ENCODE measurements at places on chromosomes 11 and 22.

GRCh38 chr11:20669820-20670684, 666 bp downstream of the NELL1 start:
- DNase-seq = no peak

- no peak for DNase-seq
Measured at GRCh38 chr11:26841818-26842473, 120.1 kb upstream of the SLC5A12 start.

DNA sequence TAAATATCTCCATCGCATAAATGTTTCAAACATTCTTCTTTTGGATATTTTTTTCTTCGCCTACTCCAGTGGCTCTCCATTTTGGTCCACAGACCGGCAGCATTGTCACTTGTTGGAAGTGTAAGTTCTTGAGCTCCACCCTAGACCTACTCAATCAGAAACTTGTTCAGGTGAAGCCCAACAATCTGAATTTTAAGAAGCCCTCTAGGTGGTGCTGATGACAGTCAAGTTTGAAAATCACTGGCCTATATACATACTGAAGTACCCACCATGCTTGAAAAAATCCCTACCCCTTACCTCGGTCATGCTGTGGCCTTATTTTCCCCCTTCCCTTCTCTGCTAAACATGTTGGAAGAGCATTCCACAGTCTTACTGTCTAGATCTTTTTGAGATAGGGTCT, 10.2 kb upstream of the ACAT1 start:
- DNase-seq = no peak

DNA sequence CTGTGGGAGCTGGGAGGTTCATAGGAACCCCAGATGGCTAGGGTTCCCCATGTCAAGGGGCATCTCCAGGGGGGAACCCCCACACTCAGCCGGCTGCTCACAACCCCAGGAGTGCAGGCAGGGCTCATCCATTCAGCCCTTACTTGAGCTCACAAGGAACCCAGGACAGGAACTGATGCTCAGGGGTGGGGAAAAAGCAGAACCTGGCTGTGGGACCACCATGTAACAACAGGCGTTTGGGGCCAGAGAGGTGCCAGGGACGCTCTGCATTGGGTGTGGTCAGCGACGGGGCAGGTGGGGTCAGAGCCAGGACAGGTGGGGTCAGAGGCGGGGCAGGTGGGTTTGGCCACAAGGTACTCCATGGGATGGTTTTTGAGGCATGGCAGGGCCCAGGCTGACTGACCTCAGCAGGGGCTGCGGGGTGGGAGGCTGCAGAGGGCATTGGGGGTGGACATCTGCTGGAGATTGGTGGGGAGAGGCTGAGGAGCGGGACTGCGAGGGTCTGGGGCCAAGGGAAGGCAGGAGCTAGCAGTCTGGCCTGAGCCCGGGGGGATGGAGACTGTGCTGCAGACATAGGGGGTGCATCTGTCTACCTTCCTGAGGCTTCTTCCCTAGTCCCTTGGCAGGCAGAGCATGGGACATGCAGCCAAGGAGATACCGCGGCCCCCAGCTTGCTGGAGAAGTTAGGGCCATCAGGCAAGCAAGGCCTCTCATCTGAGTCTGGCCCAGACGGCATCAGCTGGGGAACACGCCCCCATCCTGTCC, 34.0 kb upstream of the CARS1 start:
- no peak for DNase-seq

GRCh38 chr22:19180740-19181410, 2.3 kb upstream of the SLC25A1 start:
- DNase-seq = no peak

DNA sequence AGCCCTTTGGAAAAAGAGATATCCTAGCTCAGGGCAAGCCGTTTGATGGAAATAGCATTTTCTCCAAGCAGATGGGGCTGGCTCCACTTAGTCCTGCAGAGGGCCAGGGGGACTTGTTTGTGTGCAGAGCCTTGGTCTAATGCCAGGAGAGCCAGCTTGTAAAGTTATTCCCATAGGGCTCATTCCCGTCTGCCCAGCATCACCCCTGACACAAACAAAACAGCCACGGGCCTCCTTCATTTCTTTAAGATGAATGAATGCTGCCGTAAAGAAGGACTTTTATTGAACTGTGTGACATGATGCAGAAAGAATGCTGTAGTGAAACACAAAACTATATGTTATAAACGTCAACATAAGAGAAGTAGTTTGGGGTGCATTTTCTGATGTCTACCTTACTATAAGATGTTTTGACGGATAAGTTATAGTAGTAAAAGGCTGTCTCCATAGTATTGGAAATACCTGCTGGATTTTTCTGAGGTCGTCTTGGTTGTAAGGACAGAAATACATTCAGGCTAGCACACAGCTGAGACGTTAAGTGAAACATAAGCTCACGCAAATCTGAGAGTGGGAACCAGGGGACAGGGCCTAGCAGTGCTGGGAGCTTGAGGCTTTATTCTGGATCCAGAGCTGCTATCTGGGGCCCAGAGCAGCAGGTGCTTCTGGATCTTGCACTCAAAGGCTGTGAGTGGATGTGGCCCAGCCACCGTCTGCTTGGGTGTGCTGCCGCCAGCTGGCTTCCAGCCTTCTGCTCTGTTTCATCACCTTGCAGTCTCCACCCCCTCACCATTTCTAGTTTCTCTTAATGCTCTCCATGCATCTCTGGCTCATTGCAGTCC, 53.3 kb downstream of the NCAM1 start:
- no peak for DNase-seq

DNA sequence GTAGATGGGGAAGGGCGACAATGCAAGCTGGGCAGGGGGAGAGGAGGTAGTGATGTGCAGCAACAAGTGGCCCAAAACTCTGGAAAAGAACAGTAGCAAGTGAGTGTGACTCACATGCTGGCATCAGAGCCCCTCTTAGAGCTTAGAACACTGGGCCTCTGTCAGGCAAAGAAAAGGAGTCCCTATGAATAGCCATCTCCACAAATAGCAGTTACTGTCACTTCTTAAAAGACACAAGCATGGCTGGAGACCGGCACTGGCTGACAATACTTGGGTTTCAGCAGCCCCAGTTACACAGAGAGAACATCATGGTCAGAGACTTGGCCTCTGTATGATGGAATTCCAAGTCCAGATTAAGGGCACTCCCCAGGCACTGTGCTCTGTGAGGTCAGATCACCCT, 58.2 kb downstream of the PRCP start:
- peak; percentile 16 for DNase-seq

GRCh38 chr11:35163209-35163608, 24.2 kb downstream of the CD44 start:
- no peak for DNase-seq

DNA sequence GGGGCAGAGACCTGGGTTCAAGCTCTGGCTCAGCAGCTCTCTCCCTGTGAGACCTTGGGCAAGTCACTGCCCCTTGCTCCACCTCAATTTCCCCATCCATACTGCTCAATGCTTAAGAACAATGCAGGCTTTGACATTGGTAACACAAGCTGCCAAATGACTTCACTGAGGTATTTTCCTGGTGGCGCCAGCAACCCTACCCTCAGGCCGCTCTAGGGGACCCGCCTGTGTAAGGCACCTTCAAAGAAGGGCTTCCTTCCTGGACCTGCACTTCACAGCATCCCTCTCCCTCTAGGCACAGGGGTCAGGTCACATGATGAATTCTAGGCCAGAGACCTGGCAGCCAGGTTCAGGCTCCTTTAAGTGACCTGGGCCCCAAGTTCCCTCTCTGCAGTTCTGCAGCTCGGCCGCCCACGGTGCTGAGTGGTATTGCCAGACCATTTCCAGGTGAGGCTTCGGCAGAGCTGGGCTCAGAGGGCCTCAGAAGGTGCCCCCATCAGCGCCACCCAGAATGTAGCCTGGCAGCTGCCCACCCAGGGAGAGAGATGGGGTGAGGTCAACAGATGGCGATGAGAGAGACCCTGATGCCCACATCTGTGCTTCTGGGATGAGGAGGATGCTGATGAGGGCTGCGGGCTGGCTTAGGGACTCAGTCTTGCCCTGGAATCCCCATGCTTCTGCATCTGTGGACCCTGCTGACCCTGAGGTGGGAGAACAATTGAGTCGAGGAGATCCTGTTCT, 4.5 kb downstream of the WNT11 start:
- DNase-seq = no peak

- no peak for DNase-seq
Measured at GRCh38 chr11:79430280-79430679, 10.6 kb downstream of the TENM4 start.

DNA sequence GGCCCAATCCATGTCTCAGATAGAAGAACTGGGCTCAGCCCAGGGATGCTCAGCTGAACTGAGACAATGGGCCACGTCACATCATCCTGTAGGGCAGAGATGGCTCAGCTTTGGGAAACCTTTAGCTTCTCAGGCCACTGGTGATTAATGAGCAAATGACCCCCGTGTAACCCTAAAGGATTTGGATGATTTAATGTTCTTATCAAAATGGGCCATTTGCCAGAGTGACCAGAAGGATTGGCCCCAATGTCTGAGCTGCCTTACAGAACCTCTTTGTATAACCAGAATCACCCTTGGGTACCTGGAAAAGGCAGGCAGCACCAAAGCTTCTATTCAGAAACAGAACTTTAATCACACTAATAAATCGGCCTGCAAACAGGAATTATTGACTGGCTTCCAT, 73.7 kb downstream of the ABTB2 start:
- no peak for DNase-seq

- no peak for DNase-seq
Measured at GRCh38 chr11:65539744-65540289, 14.9 kb downstream of the SCYL1 start.

DNA sequence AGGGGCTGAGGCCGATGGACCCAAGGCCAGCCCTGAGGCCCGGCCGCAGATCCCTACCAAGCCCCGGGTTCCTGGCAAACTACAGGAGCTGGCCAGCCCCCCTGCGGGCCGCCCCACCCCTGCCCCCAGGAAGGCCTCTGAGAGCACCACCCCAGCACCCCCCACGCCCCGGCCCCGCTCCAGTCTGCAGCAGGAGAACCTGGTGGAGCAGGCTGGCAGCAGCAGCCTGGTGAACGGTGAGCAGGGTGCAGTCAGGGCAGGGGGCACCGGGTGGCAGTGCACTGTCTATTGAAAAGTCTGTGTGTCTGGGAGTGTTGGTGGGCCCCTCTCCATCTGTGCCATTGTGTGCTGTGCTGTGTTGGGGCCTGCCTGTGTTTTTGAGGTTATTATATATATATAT, 16.1 kb downstream of the MICALL1 start:
- DNase-seq = no peak

- no peak for DNase-seq
Measured at GRCh38 chr11:19829109-19829837, 116.6 kb downstream of the NAV2 start.

DNA sequence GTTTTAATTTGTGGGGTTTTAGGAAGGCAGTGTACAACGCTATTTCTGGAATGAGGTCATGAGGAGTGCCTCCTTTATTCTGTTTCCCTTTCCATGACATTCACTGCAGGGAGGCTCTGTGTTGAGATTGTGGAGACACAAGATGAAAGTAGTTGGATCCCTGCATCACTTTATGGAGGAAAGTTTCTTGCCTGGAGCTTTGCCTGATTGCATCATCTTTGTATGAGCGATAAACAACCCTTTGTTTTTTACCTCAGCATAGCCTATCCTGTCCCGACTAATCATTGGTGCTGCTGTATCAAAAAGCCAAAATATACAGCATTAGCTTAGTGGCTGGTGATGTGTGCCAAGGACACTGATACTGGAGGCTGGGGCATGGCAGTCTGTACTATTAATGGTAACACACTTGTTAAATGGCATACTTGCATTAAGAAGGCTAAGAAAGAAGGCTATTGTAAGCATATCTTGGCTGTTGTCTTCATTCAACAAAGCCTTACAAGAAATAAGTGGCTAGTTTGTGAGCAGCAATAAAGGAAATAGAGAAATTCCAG, 31.2 kb upstream of the SLC5A4 start:
- no peak for DNase-seq

GRCh38 chr11:43685440-43685839, 4.9 kb downstream of the HSD17B12 start:
- DNase-seq = no peak

GRCh38 chr22:24134090-24134846, 47.0 kb upstream of the SUSD2 start:
- peak; percentile 65 for DNase-seq

GRCh38 chr11:6225896-6226295, 8.5 kb downstream of the FHIP1B start:
- no peak for DNase-seq

DNA sequence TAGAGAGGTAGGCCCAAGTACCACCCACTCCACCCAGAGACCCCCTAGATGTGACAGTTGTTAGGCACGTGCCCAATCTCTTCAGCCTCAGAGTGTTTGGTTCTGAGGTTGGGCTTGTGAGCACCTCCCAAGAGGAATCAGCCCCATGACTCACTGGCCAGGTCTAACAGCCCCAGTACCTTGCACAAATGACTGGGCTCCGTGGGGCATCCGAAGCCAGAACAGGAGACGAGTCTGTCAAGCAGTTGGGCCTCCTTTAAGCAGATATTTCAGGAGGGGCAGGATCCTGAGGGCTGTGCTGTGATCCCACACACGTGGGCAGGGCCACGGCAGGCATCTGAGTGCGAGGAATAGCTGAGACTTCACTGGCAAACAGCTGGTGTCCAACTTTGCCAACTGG, 29.1 kb upstream of the FGF19 start:
- no peak for DNase-seq

DNA sequence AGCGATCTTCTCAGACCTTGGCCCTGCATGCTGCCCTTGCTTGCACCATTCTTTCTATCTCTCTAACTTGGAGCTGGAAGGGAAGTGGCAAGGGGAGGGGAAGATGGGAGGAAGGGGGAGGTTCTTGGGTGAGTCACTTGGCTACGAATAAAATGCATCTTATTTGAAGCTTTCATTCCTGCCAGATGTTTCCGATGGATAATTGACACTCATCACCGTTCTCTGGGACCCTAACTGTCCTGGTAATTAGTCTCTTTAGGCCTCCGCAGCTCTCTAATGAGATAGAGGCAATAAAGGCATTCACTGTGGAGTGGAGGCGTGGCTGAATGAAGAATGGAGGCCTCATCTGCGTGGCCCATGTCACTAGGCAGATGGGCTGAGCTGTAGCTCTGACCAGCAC, 960.1 kb downstream of the NTM start:
- no peak for DNase-seq

- no peak for DNase-seq
Measured at GRCh38 chr11:72157131-72157530, 21.6 kb downstream of the FOLR3 start.

- no peak for DNase-seq
Measured at GRCh38 chr11:38867338-38867737, 2269.3 kb upstream of the RAG2 start.

DNA sequence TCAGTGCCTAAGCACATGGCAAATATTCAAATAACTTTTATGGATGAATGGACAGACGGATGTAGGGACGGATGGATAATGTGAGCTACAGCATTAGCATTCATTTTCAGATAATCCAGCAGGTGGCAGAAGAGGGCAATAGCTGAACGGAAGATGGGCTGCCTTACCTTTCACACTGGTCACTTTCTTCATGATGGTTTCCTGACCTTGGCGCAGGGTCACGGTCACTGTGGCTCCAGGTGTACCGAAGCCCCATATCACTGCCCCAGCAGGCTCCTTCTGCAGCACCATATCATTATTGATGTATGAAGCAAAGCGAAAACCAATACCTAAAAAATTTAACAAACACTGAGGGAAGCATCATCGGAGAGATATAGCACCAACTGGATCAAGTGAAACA, 4.3 kb downstream of the SIAE start:
- peak; percentile 48 for DNase-seq

GRCh38 chr22:24327832-24328231, 57.2 kb downstream of the SPECC1L start:
- no peak for DNase-seq

GRCh38 chr11:32385998-32386397, 49.3 kb downstream of the WT1 start:
- DNase-seq = peak; percentile 35
